Stimulated activated CD4-positive, alpha-beta T cell treated with anti-CD3 and anti-CD28 coated beads, Interleukin-4, amount 100 ng/mL, for 1 hour (primary cell): ENCODE measurements at places on chromosomes 7 and 10.

- DNase-seq, result no peak
These were observed 50.2 kb downstream of the CDK1 start for GRCh38 chr10:60828489-60828852.

DNA sequence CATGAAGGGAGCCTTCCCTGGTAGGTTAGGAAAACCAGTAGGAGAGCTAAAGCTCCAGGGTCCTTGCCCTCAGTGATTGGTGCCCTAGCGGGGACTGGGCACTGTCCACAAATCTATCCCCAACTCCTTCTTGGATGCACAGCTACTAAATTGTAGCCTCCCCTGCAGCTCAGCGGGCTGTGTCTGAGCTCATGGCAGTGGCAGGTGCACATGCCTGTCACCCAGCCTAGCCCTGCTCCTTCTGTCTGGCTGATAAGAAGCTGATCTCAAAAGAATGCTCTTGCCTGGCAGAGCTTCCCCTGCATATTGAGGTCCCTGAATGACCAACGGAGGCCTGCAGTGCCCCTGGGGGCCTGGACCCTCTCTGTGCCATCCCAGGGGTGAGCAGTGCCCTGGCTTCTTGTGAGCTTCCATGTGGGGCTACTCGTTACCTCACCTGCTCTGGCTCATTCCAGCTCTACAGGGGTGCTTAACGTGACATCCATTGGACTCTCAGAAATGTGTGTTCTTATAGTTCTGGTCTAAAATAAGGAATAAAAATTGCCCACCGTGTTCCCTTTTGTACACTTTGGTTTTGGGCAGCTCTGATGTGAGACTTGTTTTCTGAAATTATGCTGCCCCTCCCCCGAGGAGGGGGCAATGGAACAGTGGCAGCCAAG lies 59.8 kb upstream of the ANTXRL start:
- DNase-seq, result no peak

GRCh38 chr7:4820967-4821471 lies 40.8 kb downstream of the PAPOLB start:
- no peak for DNase-seq

DNA sequence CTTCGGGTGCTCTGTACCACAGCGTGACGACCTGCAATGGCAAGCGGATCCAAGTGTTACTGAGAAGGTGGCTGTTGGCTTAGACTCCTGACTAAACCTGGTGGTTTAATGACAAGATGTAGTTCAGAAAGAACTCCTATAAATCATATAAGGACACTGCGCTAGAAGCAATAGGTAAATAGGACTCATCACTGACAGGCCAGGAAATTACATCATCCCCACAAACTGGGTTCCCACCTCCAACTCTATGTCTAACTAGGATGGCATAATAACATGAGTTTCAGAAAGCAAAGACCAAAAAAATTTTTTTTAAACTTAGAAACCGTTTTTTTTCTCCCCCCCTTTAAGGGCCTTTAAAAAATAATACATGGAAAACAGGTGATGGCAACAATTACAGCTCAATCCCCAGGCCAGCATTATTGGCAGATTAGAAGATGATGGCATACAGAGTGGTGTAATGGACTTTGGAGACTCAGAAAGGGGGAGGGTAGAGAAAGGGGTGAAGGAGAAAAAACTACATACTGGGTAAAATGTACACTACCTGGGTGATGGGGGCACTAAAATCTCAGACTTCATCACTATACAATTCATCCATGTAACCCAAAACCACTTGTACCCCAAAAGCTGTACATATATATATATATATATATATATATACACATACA lies 81.4 kb upstream of the FAM133B start:
- DNase-seq, result no peak

- no peak for DNase-seq
These were observed 31.6 kb downstream of the CTTNBP2 start for GRCh38 chr7:117841611-117842010.

DNA sequence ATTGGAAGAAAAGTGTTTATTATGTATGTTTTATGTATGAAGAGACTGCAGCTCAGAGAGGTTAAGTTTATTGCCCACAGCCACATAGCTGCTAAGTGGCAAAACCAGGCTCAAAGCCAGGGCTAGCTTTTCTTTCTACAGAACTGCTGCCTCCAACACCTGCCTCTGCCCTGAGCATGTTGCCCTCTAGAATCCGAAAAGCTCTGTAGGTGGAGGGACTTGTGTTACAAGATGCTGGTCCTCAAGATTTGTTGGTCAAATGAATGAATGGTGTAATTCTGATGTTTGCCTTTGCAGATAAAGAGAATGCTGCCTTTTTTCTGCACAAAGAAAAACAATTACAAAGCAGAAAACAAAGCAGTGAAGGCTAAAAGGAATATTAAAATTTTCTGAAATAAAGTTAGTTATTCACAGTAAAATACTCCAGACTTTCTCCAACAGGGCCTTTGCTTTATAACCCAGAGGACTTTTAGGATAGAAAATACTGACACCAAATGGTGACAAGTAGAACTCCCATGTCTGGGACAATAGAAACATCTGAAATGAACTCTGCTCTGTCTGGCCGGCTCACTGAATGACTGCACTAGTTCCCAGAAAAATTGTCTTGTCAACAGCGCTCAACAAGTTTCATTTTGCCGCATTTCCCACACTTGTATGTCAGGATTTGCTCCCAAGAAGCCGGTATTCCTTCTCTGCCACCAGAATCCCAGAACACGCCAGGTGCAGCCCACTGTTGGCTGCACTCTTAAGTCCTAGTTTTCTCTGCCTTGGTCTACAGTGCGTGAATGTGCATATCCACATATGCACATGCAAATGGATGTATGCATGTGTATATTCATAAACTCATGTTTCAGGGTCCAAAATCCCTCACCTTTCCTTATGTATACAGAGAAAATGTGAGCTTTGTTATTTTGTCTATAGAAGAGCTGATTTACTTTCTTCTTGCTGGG lies 11.0 kb upstream of the DNTT start:
- no peak for DNase-seq

DNA sequence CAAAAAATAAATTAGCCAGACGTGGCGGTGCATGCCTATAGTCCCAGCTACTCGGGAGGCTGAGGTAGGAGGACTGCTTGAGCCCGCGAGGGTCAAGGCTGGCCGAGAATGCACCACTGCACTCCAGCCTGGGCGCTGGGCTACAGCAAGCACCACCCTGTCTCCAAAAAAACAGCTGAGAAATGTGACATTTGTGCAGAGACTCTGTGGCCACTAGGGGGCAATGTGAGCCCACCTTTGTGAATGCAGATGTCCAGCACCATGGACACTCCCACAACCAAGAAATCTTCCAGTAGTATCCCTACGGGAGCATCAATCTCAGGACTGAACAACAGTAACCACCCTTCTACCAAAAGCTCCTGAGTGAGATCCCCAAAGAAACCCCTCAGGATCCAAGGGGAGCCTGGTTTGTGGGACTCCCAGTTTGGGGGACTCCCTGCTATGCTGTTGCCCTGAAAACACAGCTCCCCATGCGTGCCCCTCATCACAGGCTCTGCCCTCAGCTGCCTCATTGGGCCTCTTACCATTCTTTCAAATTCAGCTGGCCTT lies 6.2 kb upstream of the AHCYL2 start:
- DNase-seq, result peak; percentile 74

DNA sequence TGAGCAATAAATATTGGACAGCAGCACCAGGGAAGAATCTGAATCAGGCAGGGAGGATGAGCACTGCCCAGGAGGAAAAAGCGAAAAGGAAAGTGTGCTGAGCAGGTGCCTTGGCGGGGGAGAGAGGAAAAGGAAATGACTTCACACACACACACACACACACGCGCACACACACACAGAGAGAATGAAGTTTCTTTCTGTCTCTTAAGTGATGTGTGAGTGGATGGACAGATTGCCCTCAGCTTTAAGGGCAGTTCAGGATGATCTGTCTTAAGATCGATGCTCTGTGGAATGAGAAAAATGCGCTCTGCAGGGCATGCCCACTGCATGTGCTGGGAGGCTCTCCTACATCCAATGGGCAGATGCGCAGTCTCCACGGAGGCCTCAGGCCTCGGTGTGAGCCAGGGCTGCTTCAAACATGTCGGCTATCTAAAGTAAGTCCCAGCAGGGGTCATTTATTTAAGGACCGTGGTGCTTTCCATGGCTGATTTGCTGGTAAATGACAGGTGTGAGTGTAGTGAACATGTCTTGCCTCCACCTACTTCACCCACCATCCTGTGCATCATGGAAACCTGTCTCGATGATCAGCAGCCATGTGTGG lies 2.5 kb upstream of the ACBD5 start:
- peak; percentile 70 for DNase-seq

DNA sequence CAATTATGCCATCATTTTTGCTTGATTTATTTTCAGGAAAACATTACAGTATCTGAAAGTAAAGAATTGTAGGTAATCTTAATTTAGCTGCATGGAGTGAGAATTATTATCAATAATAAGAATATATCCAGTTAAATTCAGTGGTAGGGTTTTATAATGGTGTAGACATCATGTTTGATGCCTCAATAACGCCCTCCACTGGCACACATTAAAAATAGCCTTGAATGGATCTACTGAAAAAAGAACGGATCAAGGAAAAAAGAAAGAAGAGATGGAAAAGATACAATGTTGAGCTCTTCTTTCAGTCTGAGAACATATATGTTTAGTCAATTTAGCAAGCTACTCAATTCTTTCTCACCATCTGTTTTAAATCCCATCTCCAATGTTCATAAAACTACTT lies 319.2 kb downstream of the CDC14C start:
- no peak for DNase-seq

GRCh38 chr10:111091833-111092232 lies 15.0 kb downstream of the ADRA2A start:
- DNase-seq, result no peak

DNA sequence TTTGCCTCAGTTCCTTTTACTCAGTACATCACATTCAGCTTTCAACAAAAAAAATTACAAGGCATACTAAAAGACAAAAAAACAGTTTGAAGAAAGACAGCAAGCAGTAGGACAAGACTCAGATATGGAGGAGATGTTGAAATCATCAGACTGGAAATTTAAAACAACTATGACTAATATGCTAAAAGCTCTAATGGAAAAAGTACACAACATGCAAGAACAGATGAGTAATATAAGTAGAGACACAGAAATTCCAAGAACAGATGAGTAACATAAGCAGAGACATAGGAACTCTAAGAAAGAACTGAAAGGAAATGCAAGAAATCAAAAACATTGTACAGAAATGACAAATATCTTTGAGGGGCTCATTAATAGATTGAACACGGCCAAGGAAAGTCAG lies 402.6 kb downstream of the NEBL start:
- no peak for DNase-seq

GRCh38 chr7:98506471-98506870 lies 105.6 kb upstream of the BAIAP2L1 start:
- no peak for DNase-seq
